ENCODE measurements at places on chromosomes 1 and 21.

GRCh38 chr1:46176211-46176865, at the start of gene P3R3URF:
Gene P3R3URF, minus strand, starts transcription at chr1:46176488. Its CDS starts 17 bp downstream, at chr1:46176471.
- no peak for DNase-seq

GRCh38 chr1:56903778-56904177, 49.2 kb downstream of the C8A start:
- no peak for DNase-seq

GRCh38 chr1:236377832-236378535, 16.1 kb upstream of the EDARADD start:
- no peak for DNase-seq

GRCh38 chr1:55064071-55064581, 24.8 kb downstream of the PCSK9 start:
- peak; percentile 88 for DNase-seq

GRCh38 chr1:40394491-40395172, 21.1 kb downstream of the SMAP2 start:
- DNase-seq: no peak

- no peak for DNase-seq
Measured at GRCh38 chr1:206114692-206115640, 2.2 kb downstream of the AVPR1B start.

DNA sequence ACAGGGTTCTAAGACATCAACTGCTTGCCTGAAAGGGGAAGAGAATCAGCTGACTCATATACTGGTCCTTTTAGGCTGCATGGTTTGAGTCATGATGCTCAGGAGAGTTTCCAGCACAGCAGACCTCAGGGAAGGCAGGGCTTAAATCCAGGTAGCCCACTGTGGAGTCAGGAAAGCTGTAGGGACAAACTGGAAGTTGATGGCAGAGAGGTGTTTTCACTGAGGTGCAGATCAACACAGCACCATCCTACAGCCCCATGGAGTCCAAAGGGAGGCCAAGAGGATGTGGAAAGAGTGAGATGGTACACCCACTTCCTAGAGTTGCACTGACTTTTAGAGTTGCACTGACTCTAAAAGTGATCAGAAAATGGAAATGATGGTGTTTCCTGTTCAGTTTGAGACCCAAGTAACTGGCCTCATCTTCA, 252.4 kb upstream of the DUSP10 start:
- DNase-seq: no peak

- DNase-seq: no peak
Measured at GRCh38 chr1:64540265-64540791, 70.4 kb downstream of the CACHD1 start.

- no peak for DNase-seq
Measured at GRCh38 chr1:202659974-202660373, 50.3 kb downstream of the SYT2 start.

GRCh38 chr1:48773133-48773532, 3.6 kb downstream of the BEND5 start:
- DNase-seq: no peak

DNA sequence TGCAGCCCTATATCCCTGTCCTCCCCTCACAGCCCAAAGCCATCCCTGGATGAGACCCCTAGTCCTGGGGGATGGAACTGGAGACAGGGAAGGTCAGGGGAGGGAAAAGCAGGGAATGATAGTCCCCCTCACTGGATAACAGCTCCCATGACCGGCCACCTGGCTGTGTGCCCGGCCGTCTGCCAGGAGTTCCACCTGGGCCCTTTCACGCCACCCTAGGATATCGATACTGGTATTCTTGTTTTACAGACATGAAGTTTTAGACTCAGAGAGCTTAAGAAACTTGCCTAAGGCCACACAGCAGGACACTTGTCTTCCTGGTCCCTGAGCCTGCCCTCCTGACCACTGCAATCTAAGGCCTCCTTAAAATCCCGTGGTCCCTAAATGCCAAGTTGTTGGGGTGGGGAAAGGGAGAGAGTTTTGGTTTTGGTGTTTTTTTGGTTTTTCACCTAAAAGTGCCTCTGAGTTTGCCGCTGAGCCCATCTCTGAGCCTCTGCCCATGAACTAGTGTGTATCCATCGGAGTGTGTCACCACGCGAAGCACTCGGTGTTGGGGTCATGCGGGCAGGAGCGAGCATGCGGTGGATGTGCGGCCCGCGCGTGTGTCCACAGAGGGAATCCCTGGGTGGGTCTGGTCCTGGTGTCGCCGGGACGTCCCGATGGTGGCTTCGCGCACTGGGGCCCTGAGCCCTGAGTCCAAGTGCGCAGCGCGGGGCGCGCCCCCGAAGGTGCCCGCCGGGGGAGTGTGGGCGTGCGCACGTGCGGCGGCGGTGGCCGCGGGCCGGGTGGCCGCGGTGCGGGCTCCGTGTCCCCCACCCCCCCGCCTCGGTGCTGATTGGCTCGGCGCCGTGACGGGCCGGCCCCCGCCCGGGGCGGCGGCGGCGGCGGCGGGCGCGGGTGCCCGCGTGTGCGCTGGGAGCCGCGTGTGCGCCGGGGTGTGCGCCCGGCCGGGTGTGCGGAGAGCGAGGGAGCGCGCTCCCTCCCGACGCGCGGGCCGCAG, at the start of gene EPHA8:
Gene EPHA8 (plus strand): TSS at position 906 of the 1,000 bp plus-strand sequence. CDS start 147 bp downstream, outside the sequence.
- DNase-seq: no peak

- no peak for DNase-seq
Measured at GRCh38 chr1:78267513-78268218, 221.9 kb downstream of the GIPC2 start.

GRCh38 chr1:153360592-153361479, 3.2 kb downstream of the S100A9 start:
- no peak for DNase-seq

DNA sequence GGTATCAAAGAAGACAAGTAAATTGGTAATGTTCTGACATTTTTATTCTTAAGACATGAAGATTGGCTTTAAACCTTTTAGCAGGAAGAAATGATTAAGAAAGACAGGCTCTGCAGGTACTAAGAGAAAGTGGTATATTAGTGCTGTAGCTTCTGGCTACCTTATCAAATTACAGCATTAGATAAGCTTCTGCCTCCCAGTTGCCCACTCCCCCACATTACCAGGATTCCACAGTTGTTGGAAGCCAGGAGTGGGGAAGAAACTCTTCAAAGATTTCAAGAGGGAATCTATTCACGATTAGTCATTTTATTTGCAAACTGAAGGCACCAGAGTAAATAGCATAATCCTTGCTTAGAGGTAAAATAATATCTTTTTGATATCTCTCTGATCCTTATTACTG, 274.9 kb downstream of the LMO4 start:
- no peak for DNase-seq

- no peak for DNase-seq
Measured at GRCh38 chr1:166350490-166350889, 183.7 kb upstream of the FAM78B start.

GRCh38 chr1:222127526-222128152, 385.8 kb upstream of the DUSP10 start:
- no peak for DNase-seq

GRCh38 chr1:222279591-222279990, 268.3 kb downstream of the HHIPL2 start:
- no peak for DNase-seq

DNA sequence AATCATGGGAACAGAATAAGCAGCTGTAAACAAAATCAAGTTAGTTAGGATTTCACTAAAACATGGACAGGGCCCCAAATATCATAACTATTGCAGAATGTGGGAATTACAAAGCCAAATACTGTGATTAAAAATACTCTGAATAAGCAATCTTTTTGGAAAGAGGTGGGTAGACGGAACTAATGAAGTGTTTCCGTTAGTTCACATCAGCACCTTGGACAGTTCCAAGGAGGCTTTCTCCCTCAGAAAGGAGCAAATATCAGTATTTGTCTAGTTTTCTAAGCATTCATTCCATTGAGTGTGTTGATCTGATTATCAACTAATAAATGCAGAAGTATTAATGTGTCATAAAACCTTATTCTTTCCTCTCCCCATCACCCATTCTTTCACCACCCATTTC, 97.4 kb downstream of the FAM78B start:
- no peak for DNase-seq

GRCh38 chr1:4485398-4485797, 169.0 kb upstream of the AJAP1 start:
- no peak for DNase-seq

DNA sequence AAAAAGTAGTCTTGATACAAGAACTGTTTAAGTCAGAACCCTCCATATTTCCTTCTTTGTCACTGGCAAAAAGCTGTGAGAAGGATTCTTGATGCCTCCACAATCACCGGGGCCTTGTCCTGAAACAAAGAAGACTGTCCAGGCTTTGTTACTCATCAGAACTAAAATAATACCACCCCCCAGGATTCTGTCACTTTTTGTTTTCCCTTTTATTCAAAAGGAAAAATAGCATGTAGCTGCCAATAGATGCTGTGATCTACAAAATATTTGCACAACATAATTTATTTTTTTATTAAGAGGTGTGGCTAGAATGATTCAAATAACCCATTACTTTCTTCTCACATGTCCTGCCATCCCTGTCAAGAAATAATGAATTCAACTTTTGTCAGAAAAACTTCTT, 173.7 kb downstream of the LYPLAL1 start:
- no peak for DNase-seq

DNA sequence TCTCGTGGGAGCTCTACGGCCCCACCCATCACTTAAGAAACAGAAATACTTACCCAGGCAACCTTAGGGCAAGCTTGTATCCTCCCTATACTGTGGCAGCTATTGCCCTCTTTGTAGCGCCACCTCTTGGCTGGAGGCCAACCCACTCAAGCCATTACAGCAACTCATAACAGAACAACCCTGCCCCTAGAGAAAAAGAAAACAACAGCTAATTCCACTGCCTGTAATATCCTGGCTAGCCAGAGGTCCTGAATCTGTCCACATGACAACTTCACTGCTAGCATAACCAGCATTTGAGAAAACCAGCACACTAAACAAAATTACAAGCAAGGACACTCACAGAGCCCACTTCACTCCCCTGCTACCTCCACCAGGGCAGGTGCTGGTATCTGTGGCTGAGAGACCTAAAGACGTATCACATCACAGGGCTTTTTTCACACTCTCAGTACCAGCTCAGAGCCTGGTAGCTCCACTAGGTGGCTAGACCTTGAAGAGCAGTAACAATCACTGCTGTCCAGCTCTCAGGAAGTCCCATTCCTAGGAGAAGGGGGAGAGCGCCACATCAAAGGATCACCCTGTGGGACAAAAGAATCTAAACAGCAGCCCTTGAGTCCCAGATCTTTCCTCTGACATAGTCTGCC, 14.5 kb upstream of the MX1 start:
- no peak for DNase-seq

- peak; percentile 71 for DNase-seq
Measured at GRCh38 chr1:155323729-155324036, 3.0 kb downstream of the RUSC1 start.

GRCh38 chr1:112058815-112059450, 69.5 kb upstream of the KCND3 start:
- DNase-seq: no peak

- no peak for DNase-seq
Measured at GRCh38 chr1:201192261-201192788, 1.7 kb downstream of the IGFN1 start.

- no peak for DNase-seq
Measured at GRCh38 chr21:45763074-45763473, 119.5 kb downstream of the PCBP3 start.

- DNase-seq: no peak
Measured at GRCh38 chr21:43590194-43590593, 69.1 kb downstream of the HSF2BP start.
